ENCODE measurements at places on chromosomes 7 and 10.

GRCh38 chr7:91814189-91814588 lies 66.3 kb downstream of the MTERF1 start:
- no peak for DNase-seq

DNA sequence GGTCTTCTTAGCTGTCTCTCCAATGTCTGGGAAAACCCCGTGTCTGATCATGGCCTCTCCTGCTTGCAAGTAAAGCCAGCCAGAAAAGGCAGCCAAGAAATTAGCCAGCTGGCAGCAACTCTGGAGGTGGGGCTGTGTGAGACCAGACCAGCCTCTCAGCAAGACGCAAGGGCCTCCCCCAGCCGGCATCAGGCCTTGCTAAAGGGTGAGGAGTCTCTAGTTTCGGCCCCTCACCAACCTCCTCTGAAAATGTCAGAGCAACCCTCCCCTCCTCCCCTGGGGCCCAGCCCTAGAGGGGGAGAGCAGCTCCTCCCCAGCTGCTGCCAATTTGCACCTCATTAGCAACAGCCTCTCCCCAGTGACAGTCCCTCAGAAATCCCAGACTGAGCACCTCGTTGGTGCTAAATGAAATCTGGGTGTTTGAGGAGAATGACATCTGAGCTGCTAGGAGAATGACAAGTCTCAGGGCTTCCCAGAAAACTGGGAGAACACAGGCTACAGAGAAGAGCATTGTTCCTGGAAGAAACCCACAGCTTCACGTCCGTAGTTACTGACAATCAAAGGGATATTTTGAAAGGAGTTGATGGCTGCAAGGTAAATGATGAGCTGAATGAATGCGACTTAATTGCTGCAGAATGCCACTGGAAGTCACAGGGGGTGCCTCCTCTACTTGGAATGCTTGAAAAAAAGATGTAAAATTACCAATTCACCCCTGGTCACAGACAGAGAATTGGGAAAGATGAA lies 25.9 kb downstream of the DGKI start:
- DNase-seq: peak; percentile 12

DNA sequence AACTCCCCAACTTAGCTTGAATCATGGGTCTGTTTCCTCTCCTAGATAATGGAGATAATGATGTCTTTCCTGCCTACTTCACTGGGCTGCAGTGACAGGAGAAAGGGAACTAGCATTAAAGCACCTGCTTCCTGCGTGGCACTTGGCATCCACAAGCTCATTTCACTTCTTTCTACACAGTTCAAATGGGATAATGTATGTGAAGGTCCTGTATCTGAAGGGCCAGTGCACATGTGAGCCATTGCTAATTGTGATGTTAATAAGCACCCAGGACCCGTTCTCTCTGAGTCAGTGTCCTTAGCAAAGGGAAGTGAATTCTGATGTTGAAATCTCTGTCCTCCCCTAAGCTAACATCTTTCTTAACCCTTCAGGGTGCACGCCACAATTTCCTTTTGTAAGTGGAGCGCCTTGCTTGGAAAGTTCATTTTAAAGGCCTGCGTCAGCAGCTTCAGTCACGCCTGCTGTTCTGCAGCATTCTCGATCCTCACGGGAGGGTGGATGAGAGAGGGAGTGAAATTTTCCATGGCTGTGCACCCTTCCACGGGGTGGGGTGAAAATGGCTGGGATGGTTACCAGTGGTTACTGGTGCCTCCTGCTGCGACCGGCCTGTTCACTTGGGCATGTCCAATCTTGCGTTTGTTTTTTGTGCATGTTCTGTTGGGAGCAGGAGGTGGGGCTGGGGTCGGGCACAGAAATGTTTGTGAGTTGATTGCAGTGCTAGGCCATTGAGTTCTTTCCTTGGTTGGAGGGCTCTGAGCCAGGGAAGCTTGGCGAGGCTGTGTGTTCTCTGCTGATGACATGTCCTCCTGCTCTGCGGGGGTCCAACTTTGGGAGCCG lies 59.2 kb downstream of the HK1 start:
- DNase-seq: peak; percentile 99

GRCh38 chr7:28497009-28497408 lies 84.7 kb downstream of the CREB5 start:
- DNase-seq: no peak

DNA sequence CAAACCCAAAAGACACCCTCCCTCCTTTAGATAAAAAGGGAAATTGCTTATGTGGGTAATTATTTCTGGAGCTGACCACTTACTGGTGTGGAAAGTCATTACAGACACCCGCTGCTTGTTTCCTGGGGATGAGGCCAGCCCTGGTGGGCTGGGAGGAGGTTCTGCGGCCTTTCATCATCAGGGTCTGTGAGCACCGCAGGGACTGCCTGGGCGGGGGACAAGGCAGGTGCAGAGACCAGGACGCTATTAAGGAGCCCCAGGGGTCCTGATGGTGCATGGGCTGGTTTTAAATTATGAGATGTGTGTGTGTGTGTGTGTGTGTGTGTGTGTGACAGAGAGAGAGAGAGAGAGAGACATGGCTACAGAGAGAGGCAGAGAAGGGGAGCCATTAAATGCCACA lies 171.2 kb downstream of the DNAJB6 start:
- no peak for DNase-seq

- no peak for DNase-seq
Observed at GRCh38 chr10:126669168-126669567, 1.3 kb downstream of the C10orf90 start.

GRCh38 chr7:20220293-20220761 lies 3.1 kb upstream of the MACC1 start:
- DNase-seq: no peak

- DNase-seq: no peak
Observed at GRCh38 chr7:83807774-83808173, 158.8 kb upstream of the SEMA3E start.

DNA sequence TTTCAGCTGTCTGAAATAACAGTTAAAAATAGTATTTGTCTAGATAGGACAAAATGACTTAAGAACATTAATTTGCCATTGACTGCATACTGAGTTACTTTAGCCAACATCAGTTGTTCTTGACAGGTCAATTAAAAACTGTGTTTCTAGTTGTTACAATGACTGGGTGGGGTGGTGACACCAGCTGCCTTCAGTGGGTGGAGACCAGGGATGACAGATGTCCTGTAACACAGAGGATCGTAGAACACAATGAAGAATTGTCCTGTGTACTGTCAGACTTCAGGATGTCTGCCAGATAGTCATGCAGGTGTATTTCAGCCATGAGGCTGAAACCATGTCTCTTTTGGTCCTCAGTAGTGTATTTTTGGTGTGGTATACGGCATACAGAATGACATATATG lies 24.4 kb downstream of the TRUB1 start:
- DNase-seq: no peak

- DNase-seq: peak; percentile 43
Observed at GRCh38 chr10:129288999-129289584, 177.9 kb upstream of the MGMT start.

- DNase-seq: peak; percentile 69
Observed at GRCh38 chr7:17706734-17707133, 233.6 kb downstream of the SNX13 start.

DNA sequence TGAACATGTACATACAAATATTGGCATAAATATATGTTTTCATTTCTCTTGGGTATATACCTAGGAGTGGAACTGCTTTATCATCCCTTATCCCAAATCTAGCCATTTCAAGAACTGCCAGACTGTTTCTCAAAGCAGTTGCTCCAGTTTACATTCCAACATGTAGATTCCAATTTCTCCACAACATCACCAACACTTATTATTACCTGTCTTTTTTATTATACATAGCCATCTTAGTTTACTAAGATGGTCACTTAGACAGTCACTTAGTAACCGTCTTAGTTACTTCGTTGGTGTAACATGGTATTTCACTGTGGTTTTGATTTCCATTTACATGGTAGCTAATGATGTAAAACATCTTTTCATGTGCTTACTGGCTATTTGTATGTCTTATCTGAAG lies 82.7 kb downstream of the ZFAND4 start:
- DNase-seq: no peak

DNA sequence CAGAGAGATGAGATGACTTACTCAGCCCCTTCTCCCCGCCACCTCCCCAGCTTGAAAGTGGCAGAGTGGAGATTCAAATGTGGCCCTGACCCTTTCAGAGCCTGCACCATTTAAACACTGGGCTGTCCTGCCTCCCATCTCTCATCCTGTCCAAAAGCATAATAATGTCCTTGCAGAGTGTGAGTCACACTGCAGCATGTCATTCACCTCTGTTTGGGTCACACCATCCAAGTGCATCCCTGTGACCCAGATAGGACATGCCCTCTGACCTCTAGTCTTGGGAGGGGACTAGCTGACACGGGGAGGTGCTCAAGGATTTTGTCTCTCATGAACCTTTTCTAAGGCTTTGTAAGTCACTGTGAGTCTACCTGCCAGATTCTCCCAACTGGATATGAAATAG lies 89.1 kb upstream of the PDCD4 start:
- DNase-seq: no peak

DNA sequence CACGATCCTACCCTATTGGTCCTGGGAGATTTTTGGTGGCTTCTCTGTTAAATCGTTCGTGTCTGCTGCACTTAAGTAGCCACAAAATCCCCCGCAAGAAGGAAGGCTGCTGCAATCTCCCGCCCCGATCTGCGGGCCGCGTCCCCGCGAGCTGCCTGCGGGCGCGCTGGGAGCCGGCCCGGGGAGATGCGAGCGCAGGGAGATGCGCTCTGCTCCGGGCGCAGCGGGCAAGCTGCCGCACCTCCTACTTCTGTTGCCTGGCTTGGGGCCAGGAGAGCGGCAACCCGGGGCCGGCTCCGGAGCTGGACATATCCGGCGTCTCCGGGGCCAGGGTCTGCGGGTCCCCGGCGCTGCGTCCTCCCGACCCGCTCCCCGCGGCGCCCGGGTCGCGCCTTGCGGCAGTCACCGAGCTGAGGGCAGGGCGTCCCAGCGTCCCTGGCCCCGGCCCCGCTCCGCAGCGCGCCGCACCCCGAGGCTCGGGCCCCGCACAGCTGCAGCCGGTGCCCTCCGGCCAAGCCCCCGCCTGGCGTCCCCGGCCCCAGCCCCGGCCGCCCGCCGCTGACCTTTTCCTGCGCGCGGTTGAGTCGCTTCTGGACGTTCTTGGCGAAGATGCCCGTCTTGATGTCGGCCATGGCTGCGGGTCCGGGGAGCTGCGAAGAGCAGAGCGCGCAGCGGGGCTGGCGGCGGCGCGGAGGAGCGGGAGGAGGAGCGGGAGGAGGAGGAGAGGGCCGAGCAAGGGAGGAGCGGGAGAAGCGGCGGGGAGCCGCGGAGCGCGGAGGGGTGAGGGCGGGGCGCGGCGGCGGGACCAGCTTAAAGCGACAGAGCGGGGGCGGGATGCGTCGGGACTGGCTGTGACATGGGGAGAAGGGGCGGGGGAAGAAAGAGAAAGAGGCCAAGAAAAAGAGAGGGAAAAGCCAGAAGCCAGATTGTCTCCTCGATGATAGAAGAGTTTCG lies at the start of gene AMPH:
AMPH (minus strand) TSS at position 654 of the 954 bp plus-strand sequence; CDS start at position 632, 22 bp downstream.
- DNase-seq: peak; percentile 6

DNA sequence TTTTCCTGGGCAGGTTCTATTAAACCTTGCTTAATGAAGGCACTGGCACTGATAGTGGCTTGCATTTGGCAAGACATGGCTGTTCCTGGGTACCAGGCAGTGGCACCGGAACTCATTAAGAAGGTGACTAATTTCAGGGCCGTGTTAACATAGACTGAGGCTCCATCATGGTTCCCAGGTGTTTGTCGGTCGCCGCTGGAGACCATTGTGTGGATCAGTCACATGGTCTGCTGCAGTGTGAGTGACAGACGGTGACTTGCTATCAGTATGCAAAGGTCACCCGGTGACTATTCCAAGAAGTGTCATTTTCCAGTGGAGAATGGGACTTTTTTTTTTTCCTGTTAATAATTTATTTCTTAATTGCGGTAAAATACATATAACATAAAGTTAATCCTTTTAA lies 106.3 kb downstream of the INSYN2A start:
- DNase-seq: no peak

GRCh38 chr7:130515315-130516040 lies 23.6 kb downstream of the MEST start:
- DNase-seq: no peak

DNA sequence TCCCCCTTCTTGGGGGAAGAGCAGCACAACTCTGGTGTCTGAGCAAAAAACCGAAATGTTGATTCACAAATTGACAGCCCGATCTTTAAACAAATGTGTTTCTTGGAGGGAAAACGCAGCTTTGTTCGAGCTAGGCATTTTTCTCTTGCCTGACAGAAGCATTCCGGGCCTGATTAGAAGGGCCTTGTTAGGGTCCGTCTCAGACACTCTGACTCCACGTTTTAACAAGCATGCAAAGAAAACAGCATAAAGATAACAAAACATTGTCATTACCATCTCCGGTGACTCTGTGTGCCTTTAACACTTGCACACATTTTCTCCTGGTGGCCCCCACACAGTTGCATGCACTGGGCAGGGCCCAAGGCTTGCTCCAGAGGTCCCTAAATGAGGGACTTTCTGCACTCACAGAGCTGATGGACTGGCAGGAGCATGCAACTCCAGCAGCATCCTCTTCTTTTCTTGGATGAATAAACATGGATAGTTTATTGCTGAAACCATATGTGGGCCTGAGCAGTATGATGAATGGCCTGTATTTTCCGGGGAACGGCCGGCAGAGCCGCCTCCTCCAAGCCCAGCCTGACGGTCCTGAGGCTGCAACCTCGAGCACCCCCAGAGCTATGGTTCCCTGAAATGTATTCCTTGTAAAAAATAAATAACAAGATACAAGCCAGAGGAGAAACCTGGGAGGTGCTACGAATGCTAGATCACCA lies 50.9 kb downstream of the EBF3 start:
- DNase-seq: no peak

DNA sequence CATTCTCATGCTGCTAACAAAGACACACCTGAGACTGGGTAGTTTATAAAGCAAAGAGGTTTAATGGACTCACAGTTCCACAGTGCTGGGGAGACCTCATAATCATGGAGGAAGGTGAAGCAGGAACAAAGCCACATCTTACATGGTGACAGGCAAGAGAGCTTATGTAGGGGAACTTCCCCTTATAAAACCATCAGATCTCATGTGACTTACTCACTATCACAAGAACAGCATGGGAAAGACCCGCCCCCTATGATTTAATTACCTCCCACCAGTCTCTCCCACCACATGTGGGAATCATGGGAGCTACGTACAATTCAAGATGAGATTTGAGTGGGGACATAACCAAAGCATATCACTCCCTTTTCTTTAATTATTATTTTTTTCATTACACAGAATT lies 16.6 kb downstream of the COL28A1 start:
- DNase-seq: no peak

- no peak for DNase-seq
Observed at GRCh38 chr10:73759512-73760115, 15.4 kb downstream of the SEC24C start.

- no peak for DNase-seq
Observed at GRCh38 chr10:1126461-1126860, 70.3 kb downstream of the WDR37 start.

GRCh38 chr7:29765490-29765889 lies 40.8 kb upstream of the WIPF3 start:
- no peak for DNase-seq
